Naive thymus-derived CD8-positive, alpha-beta T cell (primary cell): ENCODE measurements at places on chromosomes 12 and 14.
A peak's percentile ranks its signal among the peaks of the same experiment; 100 is the strongest.

DNA sequence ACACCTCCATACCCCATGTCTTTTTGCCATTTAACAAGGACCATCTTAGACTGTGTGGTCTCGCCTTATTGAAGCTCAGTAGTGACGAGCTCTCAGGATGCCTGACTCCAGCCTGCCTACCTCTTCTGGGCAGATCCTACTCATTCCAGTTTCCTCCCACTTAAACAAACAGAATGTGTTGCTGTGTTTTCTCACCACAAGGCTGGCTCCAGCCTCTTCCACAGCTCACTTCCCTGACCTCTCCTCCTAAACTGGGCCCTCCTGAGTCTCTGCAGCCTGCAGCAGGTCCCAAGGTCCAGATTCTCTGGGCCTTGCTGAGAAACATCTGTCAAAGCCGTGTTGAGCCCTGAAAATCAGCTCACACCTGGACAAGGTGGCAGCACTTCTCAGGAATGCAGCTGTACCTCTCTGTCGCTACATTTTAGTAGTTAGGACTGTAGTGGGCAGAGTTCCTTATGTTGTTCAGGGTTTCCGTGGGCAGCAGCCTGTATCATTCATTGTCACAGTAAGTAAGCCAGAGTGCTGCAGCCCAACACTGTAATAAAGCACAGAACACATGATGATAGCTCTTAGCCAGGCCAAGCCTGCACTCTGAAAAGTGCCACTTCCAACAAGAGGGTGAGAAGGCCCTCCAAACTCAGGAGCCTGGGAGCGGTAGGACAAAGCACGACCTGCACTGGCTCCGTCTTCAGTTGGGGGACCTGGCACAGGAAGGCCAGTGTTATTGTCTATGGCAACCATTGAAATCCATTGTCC is 68.5 kb downstream of the NKX2-1 start:
- H3K4me3 ChIP-seq = no peak overlapping the region
- H3K4me1 ChIP-seq = no peaks in the 10 kb centered on the region
- H3K27me3 ChIP-seq = peaks cover 3% of the 10 kb centered on the region
- H3K27ac ChIP-seq = no peak overlapping the region
- no peaks in the 10 kb centered on the region for H3K36me3 ChIP-seq

GRCh38 chr12:82896979-82897378 is 210.3 kb downstream of the TMTC2 start:
- H3K36me3 ChIP-seq = no peaks in the 10 kb centered on the region
- H3K4me1 ChIP-seq = no peaks in the 10 kb centered on the region
- no peak overlapping the region for H3K27ac ChIP-seq

- peaks cover 69% of the 10 kb centered on the region for H3K4me1 ChIP-seq
- DNase-seq = peak; percentile 91
- H3K27me3 ChIP-seq = no peaks in the 10 kb centered on the region
- peak overlapping the region; percentile 97 for H3K27ac ChIP-seq
Measured at GRCh38 chr12:56129206-56129941, 1.3 kb downstream of the ESYT1 start.

DNA sequence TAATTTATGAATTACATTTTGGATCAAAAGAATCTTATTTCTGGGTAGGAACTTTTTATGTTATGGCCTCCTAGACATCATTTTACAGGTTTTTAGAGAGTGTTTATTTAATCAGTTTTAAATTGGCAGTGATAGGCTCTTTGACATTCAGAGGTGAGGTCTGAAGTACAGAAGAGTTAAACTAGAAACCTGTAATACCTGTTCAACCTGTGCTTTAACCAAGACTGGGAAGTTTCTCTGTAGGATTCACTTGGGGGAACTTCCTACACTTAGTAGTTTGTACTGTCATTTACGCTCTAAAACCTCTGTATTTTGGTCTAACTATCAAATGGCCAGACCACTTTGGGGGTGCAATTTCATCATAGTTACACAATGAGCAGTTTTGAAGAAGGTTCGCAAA is 35.9 kb downstream of the PLEKHA5 start:
- no peak overlapping the region for H3K4me3 ChIP-seq
- DNase-seq = no peak
- H3K27me3 ChIP-seq = peaks cover 16% of the 10 kb centered on the region
- H3K36me3 ChIP-seq = no peaks in the 10 kb centered on the region
- H3K27ac ChIP-seq = no peak overlapping the region
